ENCODE measurements at places on chromosomes 12 and 14. TPM values are rescaled to one million over a fixed set of nuclear protein-coding genes. Genes with fewer than 3 reads are reported as not detected.

The CCDC198 gene
- not detected for total RNA-seq

The OTOGL gene
- total RNA-seq, result 0.62 TPM

The SMCO2 gene
- total RNA-seq, result 0.78 TPM

The LHX5 gene
- not detected for total RNA-seq

Data from occipital lobe (tissue), 3 donors.